ENCODE measurements at places on chromosomes 11 and 22.

GRCh38 chr11:104653407-104653806, 244.9 kb downstream of the CASP12 start:
- no peak for ATAC-seq

DNA sequence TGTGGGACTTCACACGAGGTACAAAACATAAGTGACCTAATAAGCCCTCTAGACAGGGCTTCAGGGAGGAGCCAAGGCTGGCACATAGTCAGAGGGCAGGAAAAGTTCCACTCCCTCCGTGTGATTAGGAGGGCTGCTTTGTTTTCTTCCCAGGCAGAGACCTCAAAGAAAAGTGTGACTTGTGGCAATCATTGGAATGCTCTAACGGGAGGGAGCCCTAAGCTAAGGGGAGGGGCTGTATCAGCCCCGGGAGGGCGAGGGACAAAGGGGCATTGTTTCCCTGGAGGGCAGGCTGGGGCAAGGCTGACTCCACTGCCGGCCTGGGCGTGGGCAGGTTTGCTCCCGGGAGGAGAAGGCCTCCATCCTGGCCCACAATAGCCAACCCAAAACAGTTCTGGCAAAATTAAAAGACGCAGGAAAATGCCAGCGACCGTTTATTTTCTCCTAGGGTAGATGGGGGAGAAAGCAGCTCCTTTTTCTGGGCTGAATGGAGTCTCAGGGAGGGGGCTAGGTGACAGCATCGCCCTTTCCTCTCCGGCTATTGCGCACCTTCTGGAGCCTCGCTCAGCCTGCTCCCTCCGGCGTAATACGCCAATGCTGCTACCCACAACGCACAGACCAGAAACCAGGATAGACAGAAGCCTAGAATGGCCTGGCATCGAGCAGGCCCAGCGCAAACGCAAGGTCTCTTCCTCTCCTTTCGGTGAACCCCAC, 60.2 kb downstream of the ENDOD1 start:
- ATAC-seq = peak; percentile 23

DNA sequence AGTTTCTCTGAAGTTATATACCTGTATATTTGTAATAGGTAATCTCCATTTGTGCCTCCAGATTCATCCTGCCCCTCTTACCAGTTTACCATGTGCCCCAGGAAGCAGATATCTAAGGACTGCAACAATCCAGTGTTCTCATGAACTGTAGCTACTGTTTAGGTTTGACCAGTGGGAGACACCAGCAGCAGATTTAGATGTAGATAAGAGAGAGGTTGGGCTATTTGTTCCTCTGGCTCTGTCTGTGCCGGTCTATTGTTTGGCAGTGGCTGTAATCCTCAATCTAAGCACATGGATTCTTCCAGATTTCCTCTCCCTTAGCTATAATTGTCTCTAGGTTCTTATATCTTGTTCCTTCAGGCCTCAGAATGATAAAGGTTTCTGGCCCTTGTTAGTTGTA, 88.4 kb downstream of the ANO3 start:
- no peak for ATAC-seq

GRCh38 chr11:116852261-116853031, 15.0 kb upstream of the APOA1 start:
- peak; percentile 93 for ATAC-seq

- ATAC-seq = peak; percentile 26
These were observed 1.5 kb downstream of the DDB2 start for GRCh38 chr11:47216121-47216798.

DNA sequence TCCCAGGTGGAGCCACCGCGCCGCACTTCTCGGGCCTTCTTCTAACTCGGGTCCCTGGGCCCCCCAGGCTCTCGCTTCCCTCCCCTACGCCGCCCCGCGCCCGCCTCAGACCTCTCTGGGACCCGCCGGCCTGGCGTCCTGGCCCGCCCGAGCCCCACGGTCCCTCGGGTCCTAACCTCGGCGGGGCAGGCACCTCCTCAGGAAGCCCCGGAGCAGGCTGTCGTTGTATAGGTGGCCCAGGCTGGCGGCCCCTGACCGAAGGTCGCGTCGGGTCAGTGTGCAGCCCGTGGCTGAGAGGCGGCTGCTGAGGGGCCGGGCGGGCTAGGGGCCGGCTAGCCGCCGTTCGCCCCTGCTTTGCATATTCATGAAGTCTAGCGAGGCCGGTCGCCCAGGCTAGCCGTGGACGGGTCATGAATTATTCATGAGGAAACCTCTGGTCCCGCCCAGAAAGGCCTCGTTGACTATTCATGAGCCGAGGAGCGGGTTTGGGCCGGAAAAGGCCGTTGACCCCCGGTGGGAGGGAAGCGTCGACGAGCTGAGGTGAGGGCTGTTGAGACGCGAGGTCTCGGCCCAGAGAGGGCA, at the start of gene HORMAD2:
Gene HORMAD2, plus strand, starts transcription at position 513 of the 582 bp plus-strand sequence. CDS start 13,489 bp downstream, outside the sequence.
- ATAC-seq = peak; percentile 29

DNA sequence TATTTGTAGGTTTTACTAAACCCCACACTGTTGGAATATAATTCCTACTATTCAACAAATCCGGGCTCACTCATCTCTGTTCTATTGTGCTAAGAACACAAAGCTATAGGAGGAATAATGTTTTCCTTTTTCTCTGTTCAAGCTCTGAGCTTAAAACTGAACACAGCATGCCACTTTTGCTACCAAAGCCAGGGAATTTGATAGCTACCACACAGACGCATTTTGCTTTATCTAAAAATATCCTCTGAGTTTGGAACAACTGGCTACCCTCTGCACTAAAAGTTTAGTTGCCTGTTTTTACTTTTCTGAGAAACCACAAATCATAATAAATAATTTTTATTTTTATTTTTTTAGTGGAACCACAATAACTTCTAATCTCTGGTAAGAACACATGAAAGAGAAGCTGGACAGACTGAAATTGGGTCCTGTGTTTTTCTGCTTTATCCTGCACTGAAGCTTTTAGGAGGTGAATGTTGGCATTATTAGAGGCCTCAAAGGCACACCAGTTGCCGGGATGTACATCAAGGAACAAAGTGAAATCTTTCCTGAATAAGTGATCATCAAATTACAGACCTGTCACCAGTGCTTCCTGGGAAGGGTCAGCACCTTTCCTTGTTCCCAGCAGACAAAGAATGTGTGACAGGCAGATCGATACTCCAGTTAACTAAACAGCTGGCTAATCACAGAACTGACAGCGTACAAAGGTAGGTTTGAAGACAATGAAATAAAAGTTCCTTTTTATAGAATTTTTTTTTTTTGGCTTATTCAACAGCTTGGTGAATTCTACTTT, 523.2 kb upstream of the TENM4 start:
- no peak for ATAC-seq

DNA sequence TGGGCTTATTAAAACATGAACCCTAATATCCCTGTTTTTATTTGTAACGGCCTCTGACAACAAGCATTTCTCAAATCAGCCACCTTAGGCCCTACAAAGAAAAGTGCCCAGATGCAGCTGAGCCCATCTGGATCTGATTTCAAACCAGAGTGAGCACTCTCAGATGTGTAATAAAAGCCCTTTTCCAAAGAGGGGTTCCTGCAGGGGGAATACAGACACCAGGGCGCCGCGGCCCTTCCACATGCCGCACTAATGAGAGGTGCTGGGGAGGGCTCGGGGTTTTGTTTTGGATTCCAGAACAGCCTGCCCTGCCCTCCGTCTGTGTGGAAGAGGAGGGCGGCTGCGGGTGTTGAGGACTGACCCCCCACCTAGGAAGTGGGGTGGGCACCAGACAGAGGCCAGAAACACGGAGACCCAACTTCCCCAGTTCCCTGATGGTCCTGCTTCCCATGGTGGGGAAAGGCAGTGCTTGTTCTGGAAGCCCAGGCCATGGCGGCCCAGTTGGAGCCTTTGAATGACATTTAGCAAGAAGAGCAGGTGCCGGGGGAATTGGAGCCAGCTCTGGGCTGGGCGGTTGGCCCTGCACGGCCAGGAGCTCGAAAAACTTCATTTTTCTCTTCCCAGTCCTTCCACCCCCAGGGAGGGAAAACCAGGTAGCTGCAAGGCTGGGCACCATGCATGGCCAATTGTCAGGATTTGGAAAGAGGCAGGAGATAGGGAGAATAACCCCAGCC, 63.7 kb downstream of the MACROD1 start:
- ATAC-seq = no peak

DNA sequence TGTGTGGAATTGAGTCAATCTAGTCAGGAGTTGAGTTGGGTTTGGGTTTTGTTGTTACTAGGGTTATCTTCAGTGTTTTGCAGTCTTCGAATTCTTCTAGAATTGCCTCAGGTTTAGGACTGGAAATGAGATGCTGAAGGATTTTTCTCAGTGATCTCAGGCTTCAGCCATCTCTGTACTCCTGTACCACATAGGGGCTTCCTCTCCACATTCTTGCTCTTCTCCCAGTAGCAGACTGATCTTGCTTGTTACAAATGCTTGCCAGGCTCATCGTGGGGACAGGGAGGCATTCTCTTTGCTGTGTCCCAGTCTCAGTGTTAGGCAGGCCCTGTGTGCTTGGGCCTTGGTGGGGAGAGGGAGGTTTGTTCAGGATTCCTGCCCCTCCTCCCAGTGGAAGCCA, 96.1 kb downstream of the LRRC32 start:
- no peak for ATAC-seq

- no peak for ATAC-seq
These were observed 30.7 kb downstream of the PRR5L start for GRCh38 chr11:36326524-36327419.
